HepG2 (cell line): ENCODE measurements at places on chromosomes 12 and 14. TPM values are rescaled to one million over a fixed set of nuclear protein-coding genes. Genes with fewer than 3 reads are reported as not detected.

GRCh38 chr12:77133566-77133965 is 68.2 kb upstream of the E2F7 start:
- peak; percentile 4 for DNase-seq

DNA sequence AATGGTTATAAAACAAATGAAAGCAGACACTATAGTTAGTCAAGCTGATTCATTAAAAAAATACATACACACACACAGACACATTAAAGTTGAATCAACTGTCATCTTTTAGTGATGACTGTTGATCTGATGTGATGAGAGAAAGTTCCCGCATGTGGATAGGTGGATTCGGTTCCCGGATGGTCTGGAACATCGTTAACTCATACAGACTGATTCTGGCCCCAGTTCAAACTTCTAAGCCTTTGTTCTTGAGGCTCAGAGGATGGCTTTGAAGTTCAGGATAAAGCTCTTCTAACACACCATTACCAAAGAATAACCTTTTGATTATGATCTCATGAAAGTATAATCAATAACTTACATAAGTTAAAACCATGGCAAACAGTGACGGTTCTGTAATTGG is 27.5 kb downstream of the WIF1 start:
- DNase-seq = no peak

GRCh38 chr12:58069268-58069963 is 128.0 kb downstream of the ATP23 start:
- no peak for DNase-seq

- DNase-seq = no peak
Observed at GRCh38 chr12:31820832-31821231, 92.0 kb upstream of the AMN1 start.

GRCh38 chr12:10584415-10584814 is 29.0 kb downstream of the MAGOHB start:
- no peak for DNase-seq

Gene GLT8D2
- not detected in 2 replicates for total RNA-seq

DNA sequence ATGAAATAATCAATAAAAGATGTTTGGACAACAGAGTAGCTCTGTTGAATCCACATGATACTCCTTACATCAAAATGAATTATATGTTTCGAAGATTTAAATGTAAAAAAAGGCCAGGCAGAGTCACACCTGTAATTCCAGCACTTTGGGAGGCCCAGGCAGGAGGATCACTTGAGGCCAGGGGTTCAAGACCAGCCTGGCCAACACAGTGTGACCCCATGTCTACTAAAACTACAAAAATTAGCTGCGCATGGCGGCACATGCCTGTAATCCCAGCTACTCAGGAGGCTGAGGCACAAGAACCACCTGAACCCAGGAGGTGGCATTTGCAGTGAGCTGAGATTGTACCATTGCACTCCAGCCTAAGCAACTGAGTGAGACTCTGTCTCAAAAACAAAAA is 14.8 kb downstream of the CEP290 start:
- DNase-seq = no peak

DNA sequence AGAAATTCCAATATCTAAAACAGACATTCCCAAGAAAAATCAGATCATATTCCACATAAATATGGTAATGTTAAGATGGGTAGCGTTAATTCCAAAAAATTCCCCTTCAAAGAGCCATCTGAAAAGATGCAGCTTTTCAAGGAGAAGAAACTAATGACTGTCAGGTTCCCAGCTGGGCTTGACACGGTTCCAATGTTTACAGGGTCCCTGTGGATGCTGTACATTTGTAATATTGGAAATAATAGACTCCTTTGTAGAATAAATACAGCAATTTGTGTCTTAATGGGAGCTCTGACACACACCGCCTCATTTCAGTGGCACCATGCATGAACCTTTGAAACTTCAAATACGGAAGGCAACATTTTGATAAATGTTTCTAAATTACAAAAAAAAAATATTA is 140.6 kb downstream of the ITPR2 start:
- DNase-seq = no peak

DNA sequence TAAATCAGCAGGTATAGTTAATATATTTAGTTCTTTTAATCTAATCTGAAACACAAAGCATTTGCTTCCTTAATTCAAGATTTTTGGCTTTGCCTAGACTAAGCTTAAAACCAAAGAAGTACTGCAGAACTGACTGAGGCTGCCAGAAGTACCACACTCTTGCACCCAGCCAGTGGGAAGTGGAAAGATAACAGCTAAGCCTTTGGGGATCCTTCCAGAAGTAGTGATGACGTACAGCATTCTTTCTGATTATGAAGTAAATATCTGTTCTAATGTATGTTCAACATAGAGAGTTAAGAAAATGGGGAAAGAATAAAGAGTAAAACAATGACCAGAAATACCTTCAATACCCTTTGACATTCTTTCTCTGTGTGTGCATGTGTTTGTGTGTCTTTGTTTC is 19.3 kb downstream of the NTF3 start:
- DNase-seq = no peak

- no peak for DNase-seq
Observed at GRCh38 chr12:92530706-92531105, 172.1 kb upstream of the PLEKHG7 start.

GRCh38 chr12:25063873-25064628 is 115.2 kb upstream of the BCAT1 start:
- DNase-seq = no peak

DNA sequence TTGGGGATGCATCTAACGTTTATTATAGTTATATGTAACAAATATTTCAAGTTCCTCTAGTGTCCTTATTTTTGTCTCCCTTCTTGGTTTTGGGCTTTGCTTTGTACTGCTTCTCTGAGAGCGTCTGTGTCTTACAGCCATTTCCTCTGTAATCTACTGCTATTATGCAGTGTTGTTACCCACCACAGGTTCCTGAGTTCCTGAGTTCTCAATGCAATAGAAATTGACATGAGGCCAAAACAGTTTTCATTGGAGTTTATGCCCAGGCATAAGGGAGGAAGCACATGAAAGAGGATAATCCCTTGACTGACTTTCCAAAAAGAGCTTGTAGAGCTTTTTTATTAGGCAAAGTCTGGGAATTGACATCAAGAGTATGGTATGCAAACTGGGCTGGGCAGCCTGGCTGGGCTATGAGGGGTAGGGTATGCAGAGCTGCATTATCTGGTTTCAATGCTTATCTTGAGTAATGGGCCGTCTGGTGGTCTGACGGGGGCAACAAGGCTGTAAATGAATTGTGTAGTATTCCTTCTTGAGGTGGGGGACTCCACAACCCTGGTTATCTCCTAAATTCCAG is 722.5 kb upstream of the ATXN7L3B start:
- DNase-seq = no peak

GRCh38 chr12:48542300-48542928 is 17.0 kb downstream of the OR8S1 start:
- DNase-seq = peak; percentile 27

GRCh38 chr14:60197629-60198303 is 32.6 kb upstream of the DHRS7 start:
- DNase-seq = no peak

DNA sequence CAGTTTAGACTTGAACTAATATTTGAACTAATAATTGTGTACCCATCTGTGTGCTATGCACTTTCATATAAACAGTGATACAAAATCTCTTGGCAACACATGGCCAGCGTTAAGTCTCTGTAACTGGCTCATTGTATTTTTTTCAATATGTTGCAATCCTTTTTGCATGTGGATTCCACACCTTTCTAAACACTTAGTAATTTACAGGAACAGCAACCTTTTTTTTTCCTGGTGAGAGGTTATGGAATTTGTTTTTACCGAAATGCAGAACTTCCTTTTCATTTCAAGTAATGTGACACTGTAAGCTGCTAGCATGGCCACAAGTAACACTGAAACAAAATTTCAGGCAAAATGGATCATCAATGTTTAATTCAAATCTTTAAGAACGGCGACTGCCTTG is 45.4 kb upstream of the EPS8 start:
- no peak for DNase-seq

DNA sequence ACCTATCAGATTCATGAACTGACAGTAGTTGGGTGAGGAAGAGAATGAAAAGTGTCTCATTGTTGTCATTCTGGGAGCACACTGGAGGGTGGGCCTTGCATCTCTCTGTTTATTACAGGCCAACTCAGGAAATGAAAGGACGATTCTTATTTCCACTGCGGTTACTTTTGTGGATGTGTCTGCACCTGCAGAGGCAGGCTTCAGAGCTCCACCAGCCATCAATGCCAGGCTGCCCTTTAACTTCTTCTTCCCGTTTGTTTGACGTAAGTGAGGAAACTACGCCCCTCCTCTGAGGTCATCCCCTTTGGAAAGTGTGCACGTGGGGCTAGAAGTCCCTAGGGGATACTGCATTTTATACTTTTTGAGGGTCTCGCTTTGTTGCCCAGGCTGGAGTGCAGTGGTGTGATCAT is 33.7 kb downstream of the TCTN1 start:
- no peak for DNase-seq

Gene PEBP1
- 1,505 and 1,984 TPM in 2 replicates for total RNA-seq

Gene CCND2
- total RNA-seq = 1.1 and 1.4 TPM in 2 replicates

Gene TAS2R30
- 0.72 and 5.2 TPM in 2 replicates for total RNA-seq

- DNase-seq = no peak
Observed at GRCh38 chr14:60061371-60061770, 30.4 kb upstream of the PCNX4 start.

Gene TUBA1B
- total RNA-seq = 1,275 and 1,742 TPM in 2 replicates

DNA sequence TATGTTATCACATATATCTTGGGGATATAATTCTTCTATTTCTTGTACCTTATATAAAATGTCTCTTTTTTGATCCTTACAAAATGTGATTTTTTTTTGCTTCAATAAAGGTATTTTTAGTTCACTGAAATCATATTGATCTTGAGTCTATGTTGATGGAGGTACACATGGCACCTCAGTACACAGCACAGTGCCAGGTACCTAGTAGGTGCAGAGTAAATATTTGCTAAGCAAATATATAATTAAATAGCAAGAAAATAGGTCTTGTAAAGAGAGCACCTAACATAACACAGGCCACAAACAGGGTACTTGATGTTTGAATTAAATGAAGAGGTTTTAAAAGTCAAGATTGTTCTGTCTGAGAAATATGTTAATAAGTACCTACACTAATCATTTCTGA is 69.7 kb downstream of the CIT start:
- DNase-seq = no peak

- no peak for DNase-seq
Observed at GRCh38 chr14:38948171-38948570, 154.9 kb downstream of the SEC23A start.

Gene ISM2
- total RNA-seq = 0.83 and 1.8 TPM in 2 replicates

- DNase-seq = no peak
Observed at GRCh38 chr12:104685366-104685765, 228.6 kb downstream of the CHST11 start.

Gene REC8
- total RNA-seq = 3.4 TPM in 1 of 2 replicates, not detected in the other

DNA sequence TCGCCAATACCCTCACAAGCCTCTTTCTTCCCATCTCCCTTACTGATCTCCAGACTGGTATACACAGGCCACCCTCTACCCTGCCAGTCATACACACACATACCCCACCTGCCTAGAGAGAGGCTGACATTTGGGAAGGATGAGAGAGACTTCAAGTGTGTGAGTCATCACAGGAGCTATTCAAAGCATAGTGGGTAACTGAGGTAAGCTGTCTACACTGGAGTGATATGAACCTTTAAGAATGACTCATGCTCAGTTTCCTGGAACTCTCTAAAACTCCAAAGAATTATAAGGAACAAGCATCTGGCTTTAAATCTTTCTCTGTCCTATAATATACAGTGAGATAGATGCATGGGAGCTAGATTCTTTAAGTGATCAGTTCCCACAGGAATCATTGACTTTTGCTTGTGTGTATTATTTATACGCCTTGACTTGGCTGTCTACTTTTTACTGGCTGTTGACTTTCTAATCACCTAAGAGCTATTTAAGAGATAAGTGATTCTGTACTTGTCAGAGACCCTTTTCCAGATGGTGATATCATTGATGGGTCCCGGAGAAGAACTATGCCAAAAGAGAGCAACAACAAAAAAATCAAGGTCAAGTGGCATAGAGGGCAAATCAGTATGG is 5.8 kb downstream of the IGF1 start:
- no peak for DNase-seq

Gene GZMH
- total RNA-seq = not detected in 2 replicates

DNA sequence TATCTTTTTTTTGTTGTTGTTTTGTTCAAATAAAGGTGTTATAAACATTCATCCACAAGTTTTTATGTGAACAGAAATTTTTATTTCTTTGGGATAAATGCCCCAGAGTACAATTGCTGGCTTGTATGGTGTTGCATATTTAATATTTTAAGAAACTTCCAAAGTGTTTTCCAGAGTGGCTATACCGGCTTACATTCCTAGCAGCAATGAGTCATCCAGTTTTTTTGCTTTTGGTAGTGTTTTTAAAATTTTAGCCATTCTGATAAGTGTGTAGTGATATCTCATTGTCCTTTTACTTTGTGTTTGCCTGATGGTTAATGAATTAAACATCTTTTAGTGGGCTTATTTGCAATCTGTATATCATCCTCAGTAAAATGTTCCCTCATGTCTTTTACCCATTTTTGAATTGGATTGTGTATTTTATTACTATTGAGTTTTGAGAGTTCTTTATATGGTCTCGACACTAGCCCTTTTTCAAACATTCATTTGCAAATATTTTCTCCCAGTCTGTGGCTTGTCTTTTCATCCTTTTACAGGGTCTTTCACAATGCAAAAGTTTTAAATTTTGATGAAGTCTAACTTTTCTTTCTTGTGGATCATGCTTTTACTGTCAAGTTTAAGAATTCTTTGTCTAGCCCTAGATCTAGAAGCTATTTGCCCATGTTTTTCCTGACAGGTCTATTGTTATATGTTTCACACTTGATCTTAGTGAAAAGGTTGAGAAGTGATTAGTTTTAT is 29.5 kb downstream of the PPP4R4 start:
- DNase-seq = no peak

DNA sequence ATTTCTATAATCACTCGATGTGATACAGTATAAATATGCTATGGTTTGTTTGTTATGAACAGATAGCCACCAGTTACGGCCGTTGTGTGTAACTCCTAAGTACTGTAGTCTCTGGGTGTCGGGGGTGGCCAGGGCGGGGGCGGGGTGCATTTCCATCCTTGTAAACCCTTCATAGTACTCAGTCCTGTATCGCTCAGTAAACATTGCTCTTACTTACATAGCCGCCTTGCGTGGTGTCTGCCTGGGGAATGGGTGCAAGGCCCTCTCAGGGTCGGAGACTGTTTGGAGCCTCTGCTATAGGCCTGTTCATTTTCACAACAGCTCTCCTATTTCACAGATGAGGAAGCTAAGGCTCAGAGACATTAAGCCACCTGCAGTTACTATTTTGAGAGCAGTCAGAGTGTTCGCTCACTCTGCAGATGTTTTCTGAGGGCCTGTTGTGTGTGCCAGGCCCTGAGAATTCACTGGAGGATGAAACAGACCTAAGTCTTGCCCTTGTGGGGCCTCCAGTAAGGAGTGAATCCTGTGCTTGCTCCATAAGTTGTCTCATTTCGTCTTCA is 42.5 kb downstream of the JDP2 start:
- DNase-seq = no peak

GRCh38 chr14:103563844-103564505 is 1.2 kb downstream of the COA8 start:
- DNase-seq = no peak

Gene STAC3
- total RNA-seq = 0.14 and 0.18 TPM in 2 replicates

DNA sequence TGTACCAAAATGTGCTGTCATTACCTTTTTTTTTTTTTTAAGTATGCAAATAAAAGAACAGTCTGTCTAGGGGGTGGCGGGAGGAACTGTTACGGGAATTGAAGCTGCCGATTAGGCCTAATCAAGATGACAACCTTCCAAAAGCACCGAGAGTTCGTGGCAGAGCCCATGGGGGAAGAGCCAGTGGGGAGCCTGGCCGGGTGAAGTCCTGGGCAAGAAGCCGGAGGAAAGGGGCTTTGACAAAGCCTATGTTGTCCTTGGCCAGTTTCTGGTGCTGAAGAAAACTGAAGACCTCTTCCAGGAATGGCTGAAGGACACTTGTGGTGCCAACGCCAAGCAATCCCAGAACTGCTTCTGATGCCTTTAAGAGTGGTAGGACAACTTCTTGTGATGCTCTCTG is 42.6 kb downstream of the ACTN1 start:
- no peak for DNase-seq

Gene AQP6
- total RNA-seq = 0.51 and 1.3 TPM in 2 replicates
